ENCODE measurements at places on chromosomes 3 and 15.

GRCh38 chr3:98561727-98562521 lies 30.1 kb downstream of the GPR15 start:
- DNase-seq, result no peak

DNA sequence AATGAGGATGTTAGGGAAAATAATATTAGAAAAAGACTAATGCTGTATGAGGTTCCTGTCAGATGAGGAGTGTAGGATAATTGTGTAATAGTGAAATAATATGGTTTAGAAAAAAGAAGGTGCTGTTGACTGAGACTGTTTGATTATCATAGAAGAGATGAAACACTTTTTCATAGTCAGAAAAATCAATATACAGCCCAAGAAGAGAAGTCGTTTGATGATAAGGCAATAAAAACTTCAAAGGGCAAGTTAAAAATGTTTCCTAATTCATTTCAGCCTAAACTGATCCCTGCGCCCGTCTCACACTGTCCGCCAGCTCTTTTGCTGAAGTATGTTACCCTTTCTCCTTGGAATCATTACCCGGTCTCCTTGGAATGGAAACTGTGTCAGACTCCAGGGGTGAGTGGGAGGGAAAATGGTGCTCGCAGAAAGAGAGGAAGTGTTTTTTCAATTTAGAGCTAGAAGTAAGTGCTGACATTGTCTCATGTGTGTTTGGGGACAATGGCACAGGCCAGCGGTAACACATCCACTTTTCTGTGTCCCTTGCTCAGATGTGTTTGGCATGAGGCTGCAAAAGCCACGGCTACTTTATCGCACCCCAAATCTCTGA lies 23.6 kb downstream of the DUT start:
- DNase-seq, result no peak

GRCh38 chr3:41290736-41291135 lies 91.4 kb downstream of the CTNNB1 start:
- DNase-seq, result no peak

- no peak for DNase-seq
Measured at GRCh38 chr3:136708333-136708985, 43.7 kb downstream of the STAG1 start.

DNA sequence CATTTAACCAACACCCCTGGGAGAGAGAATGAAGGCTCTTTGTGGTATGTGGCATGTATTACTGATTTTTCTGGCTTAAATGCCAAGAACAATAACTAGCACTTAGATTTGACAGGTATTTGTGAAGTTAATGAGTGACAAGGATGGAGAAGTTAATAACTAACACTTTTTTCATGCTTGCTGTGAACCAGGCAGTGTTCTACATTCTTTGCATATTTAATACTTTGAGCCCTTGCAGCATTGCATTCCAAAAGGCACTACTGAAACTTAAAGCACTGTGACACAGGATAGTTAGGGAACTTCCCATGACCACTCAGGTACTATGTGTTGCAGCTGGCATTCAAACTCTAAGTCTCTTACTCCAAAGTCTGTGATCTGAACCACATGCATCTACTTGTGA lies 650.6 kb downstream of the ZPLD1 start:
- DNase-seq, result no peak

GRCh38 chr3:14609506-14609905 lies 42.1 kb upstream of the CCDC174 start:
- DNase-seq, result no peak

DNA sequence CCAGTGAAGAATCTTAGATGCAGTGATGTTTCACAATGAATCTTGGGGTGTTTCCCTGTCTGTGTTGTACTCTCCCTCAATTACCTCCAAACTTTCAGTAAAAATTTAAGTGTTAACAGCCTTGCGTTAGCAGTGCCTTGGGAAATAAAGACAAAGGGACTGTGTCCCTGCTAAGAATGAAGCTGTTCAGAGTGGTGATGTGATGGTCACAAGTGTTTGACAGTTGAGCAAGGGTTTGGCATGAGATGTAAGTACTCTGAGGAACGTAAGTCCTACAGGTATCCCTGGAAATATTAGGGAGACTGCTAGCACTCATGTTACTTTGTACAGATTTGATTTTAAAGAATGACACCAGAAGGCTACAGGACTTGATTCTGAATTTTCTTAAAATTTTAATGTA lies 304.3 kb upstream of the DPH6 start:
- no peak for DNase-seq

- DNase-seq, result peak; percentile 54
Measured at GRCh38 chr3:42010530-42010929, 48.6 kb upstream of the ULK4 start.

- DNase-seq, result no peak
Measured at GRCh38 chr3:46218196-46218709, 10.1 kb upstream of the CCR1 start.

DNA sequence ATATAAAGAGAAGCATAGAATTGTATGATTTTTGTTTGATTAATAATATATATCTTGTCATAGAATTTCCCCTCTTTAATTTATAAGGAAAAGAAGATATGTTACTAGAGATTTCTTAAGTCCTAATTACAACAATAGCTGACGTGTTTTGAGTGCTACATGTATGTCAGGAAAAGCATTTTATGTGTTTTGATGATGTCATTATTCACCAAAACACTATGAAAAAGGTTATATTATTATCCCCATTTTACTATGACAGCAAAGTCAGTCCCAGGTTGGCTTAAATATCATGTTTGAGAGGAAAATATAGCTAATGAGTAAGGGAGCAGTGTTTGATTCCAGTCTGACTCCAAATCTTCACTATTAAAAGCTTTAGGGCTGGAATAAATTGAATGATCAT lies 428.4 kb upstream of the GOLIM4 start:
- no peak for DNase-seq

DNA sequence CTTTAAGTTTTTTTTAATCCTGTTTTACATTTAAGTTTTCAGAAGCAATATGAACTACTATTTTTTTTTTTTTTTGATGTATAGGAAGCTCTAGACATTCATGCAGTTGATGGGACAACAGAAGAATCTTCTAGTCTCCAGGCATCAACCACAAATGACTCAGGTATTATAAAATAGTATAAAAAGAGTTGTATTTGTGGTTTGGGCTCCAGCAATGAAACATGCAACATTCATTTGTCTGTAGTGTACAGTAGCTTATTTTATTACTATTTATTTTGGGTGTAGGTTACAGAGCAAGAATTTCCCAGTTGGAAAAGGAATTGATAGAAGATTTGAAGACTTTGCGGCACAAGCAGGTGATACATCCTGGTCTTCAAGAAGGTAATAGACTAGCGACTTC lies 38.6 kb downstream of the MGA start:
- DNase-seq, result no peak

- no peak for DNase-seq
Measured at GRCh38 chr3:174218016-174218415, 641.1 kb upstream of the NAALADL2 start.

- DNase-seq, result no peak
Measured at GRCh38 chr3:53153264-53153823, 7.7 kb upstream of the PRKCD start.

DNA sequence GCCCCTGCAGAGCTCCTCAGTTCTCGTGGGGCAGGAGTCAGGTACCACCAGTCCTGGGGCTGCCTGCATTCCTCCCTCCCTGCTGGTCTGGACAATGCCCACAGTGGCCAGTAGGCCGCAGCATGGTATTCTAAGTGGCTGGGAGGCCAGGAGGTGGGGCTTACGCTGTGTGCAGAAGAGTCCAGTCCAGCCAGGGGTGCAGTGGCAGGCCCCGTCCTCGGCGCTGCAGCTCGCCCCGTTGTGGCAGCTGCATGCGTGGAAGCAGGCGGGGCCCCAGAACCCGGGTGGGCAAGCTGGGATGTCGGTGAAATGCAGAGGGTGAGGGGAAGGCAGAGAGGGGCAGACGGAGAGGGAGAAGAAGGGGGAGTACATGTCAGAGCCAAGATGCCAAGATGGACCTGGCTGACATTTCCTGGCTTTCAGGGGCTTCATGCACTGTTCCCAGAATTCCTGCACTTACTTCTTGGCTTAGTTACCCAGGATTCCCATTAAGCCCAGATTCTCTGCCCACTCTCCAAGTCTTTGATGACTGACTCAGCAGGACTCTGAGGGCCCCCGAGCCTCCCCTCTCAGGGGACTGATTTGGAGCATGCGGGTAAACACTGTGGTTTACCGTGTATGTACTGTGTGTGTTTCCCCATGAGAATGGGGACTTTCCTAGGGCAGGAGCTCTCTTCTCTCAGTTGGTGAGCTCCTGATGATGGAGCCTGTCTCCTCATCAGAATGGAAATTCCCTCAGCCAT lies 47.5 kb downstream of the RAB11A start:
- no peak for DNase-seq

- DNase-seq, result no peak
Measured at GRCh38 chr3:113193719-113194118, 17.6 kb upstream of the BOC start.

GRCh38 chr3:184601576-184602371 lies 40.2 kb downstream of the EPHB3 start:
- no peak for DNase-seq

DNA sequence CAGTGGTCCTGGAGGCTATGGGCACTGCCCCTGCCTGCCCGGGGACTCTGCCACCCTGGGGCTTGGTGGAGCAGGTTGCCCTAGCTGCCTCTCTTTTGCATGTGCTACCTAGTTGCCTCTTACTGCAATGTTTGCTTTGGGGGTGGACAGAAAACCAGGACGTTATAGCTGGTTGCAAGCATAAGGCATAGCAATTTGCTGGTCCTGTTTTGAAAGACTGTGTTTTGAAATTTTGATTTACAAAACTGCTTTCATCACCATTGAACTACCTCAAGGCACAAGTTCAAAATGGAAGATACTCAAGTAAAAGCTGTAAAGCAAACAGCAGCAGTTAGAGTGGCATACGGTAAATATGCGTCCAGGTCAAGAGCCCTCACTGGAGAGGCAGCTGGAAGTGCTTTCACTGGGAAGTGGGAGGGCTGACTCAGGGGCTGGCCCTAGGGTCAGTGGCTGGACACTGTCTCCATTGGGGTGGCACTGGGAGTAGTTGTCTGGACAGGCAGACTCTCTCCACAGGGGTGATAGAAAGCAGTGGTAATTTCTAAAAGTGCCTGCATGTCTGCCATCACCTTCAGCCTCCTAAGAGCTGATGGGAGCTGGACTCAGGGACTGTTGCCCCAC lies 138.1 kb downstream of the CHDH start:
- DNase-seq, result no peak

GRCh38 chr15:83913034-83913632 lies 259.2 kb downstream of the ADAMTSL3 start:
- DNase-seq, result no peak

DNA sequence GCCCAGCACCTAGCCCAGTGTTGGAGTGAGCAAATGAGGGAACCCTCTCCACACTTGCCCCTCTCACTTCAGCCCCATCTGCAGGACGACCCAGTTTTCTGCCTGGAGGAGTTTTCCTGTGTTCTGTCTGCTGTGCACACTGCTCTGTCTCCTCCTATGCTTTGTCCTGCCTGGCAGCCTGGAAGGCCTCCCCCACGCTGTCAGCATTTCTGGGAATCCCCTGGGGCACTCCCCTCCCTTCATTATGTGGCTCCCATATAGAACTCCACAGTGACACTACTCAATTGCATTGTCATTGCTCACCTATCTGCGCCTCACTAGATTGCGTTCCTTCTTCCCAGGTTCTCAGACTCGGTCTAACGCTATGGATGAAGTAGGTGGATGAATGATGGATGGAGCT lies 13.9 kb downstream of the CLSTN2 start:
- no peak for DNase-seq

- no peak for DNase-seq
Measured at GRCh38 chr3:129975705-129976048, 1.2 kb downstream of the TRH start.

DNA sequence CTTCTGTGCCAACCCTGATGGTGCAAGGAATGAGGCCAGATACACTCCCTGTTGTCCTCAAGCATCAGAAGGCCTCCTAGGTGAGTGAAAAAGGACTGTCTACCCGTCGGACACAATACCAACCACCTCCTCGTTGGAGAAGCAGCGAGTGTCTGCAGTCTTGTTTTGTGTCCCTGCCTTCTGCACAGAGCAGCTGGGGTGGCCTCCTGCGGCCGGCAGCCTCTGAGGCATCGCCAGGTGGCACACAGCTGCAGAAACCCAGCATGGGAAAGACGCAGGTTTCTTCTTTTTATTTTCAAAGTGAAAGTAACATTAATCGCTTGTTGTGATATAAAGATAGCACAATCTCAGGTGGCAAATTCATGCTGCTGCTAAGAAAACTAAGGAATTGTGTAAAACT lies 509.9 kb downstream of the OCA2 start:
- DNase-seq, result peak; percentile 26

DNA sequence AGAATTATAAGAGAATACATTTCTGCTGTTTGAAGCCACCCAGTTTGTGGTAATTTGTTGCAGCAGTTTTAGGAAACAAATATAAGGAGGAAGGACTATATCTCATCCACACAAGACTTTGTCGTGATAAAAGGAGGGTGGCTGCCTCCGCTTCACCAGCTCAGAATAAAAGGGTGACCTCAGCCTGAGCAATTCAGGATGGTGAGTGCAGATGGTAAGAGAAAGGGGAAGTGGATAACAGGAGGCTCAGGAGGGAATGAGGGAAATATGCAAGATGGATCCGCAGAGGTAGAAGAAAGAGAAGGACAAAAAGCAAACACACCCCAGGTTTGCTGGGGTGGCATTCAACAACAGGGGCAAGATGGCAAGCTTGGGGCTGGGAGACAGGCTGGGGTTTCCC lies 108.1 kb upstream of the TNFAIP8L3 start:
- DNase-seq, result no peak

DNA sequence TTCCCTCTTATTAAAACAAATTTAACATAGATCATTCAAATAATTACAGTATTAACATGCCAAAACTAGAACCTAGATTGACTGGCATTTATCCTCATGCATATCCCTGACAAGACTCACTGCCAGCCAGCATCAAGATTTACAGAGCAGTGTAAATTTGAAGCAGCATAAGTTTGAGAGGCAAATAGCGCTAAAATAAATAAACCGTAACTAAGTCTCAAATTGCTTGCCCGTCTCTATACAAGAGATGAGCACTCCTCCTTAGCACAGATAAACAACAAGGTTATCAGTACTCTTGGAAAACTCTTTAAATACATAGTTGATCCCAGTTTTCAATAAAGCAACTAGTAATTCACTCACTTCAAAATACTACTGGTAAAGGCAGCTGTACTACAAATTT lies 29.6 kb downstream of the MSL2 start:
- no peak for DNase-seq

DNA sequence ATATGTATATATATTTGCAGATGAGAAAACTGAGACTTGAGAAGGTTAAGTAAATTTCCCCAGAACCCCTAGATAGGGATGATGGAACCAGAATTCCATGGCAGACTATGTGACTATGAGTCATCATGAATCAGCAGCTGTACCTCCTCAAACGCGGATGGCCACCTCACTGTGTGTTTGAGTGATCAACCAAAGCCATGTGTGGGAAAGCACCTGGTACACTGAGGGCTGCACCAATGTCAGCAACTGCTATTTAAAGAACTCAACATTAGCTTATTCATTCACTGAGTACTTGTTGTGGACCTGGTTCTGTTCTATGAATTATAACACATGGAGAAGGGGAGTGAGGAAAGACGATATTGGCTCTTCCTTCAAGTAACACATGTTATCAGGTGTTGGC lies 377.0 kb downstream of the GAP43 start:
- DNase-seq, result peak; percentile 10
